Mucosa of gallbladder (tissue), 1 donor: ENCODE measurements at places on chromosomes 5 and 9. TPM values are rescaled to one million over a fixed set of nuclear protein-coding genes. Genes with fewer than 3 reads are reported as not detected.

- DNase-seq, result no peak
These were observed 804 bp downstream of the ARSI start for GRCh38 chr5:150301901-150302300.

DNA sequence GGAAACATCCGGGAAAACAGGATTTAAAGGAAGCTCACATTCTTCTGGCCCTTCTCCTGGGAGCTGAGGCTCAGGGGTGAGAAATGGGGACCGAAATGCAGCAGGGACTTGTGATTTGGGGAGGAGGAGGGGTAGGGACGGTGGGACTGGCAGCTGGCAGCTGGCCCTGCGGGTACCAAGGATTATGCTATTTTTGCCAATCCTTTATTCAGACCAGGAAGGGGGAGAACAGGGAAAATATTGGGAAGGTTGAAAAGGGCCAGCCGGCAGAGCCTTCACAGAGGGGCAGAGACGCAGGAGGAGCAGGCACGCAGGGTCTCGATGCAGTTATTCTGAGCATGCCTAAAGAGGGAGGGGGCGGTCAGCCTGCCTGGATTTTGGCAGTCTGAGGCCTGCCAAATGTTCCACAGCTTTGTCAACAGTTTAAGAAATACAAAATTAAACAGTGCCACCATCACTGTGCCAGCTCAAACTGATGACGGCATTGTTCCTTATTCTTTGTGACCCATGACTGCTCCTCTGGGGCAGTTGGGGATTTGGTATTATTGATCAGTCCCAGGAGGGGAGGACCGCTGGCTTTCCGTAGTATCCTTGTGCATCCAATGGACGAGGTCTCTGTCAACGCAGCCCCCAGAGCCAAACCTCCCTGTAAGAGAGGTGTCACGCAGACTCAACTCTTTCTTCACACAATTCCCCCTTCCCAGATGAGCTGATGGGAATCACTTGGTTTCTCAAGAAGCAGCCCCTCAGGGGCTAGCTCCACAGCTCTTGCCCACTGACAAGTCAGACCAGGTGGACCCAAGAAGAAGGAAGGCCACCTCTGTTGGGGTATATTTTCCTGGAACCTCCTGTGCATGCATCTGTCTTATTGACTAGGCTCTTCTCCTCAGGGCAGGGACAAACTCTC lies 553.3 kb downstream of the BNC2 start:
- DNase-seq, result no peak

GRCh38 chr5:97297063-97297703 lies 114.1 kb upstream of the RIOK2 start:
- no peak for DNase-seq

ZNF462 gene
- 37.1 TPM for total RNA-seq
